ENCODE measurements at places on chromosomes 6 and 20.

GRCh38 chr20:6168204-6168603 lies 45.4 kb upstream of the FERMT1 start:
- no peak for DNase-seq

DNA sequence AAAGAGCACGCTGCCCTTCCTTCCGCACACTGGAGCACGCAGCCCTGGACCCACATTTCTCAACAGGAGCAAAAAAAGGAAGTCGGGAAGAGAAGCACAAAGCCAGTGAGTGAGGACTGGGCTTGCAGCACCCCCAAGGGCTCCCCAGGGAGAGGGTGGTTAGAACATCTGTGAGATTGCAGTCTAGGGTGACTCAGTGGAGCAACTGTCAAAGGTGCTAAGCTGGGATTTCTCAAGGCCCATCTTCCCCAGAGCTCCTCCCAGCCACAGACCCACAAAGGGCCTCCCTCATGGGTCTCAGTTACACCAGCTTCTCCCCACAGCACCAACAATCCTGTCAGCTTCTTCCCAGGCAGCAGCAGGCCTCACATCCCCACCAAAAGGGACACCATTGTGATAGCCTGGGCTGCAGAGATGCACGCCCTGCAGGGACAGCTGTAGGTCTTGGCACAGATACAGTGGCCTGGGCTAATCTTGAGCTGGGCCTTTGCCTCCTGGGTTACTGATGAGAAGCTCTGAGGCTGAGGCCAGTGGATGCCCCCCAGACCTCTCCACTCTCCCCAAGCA lies 39.6 kb upstream of the CD93 start:
- DNase-seq, result no peak

DNA sequence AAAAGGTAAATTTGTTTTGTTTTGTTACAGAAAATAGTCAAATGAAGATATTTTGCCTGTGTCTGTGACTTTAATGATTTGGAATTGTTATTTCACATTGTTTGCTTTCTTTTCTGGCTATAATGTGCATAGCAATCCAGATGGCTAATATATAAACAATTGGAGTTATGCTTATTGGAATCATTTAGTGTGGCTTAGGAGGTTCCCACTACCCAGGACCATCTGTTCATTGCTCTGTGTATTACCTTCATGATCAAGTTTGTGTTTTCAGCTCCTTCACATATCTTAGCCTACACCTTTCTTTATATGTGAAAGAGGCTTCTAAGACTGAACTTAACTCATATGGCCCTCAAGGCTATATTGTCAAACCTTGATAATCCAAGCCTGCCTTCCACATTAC lies 232.9 kb downstream of the BCKDHB start:
- no peak for DNase-seq

DNA sequence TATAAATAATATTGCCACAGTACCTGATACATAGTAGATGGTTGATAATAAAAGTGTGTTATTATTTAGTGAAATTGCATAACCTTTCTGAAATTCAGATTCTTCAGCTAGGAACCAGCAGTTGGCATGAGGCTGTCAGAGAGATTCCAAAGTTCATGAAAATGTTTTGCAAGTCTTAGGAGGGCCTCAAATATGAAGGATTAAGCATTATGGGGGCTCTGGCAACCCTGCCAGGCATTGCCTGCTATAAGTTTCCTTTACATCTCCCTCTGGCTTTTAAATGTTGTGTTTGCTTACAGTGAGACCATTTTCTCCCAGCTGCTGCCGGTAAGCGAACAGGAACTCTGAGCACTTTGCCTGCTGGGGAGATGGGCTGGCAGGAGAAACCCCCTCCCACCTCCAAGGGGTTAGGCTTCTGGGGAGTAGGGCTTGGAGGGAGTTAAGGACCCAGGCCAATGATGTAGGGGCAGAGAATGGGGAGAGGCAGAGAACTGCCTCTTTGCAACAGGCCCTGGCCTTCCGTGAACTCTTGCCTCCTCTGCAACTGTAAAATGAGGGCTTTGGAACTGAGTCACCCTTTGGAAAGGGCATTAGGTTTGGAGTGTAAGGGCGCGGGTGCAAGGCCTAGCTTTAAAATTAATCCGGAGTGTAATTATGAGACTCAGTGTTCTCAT lies 33.2 kb upstream of the KIF3B start:
- no peak for DNase-seq

DNA sequence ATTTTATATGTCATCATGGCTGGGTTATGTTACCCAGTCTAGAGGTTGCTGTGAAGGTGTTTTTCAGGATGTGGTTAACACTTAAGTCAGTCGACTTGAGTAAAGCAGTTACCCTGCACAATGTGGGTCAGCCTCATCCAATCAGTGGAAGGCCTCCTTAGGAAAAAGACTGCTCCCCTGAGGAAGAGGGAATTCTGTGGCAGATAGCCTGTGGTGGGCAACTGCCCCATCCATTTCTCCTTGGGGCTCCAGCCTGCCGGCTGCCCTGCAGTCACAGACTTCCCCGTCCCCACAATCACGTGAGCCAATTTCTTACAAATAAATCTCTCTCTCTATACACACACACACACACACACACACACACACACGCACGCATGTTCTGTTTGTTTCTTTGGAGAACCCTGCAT lies 34.5 kb upstream of the MPC1 start:
- no peak for DNase-seq

DNA sequence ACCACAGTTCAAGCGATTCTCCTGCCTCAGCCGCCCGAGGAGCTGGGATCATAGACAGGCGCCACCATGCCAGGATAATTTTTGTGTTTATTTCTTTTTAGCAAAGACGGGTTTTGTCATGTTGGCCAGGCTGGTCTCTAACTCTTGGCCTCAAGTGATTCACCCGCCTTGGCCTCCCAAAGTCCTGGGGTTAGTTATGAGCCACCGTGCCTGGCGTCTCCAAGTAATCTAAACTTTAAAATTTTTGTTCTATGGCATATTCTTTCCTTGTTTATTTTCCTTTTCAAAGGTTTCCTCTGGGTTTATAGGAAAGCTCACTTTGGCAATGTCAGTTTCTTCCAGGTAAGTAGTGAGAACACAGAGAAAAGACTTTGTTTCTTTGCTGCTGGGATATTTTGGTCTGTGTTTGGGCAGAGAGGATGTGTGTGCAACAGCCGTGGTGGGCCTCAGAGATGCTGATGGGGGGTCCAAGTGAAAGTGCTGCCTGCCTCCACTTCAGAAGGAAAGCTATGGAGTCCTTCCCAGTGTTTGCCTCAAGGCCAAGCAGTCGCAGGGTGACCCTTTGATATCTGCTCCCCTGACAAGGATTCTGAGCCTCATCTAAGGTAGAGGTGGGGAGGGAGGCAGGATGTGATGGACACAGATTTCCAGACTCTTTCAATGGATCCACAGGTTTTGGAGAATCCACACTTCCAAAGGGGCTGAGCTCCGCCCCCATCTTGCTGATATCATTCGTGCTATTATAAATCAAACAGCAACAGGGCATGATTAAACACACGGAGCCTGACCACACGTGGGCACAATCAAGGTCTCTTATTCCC lies 2.3 kb downstream of the LRP11 start:
- no peak for DNase-seq

DNA sequence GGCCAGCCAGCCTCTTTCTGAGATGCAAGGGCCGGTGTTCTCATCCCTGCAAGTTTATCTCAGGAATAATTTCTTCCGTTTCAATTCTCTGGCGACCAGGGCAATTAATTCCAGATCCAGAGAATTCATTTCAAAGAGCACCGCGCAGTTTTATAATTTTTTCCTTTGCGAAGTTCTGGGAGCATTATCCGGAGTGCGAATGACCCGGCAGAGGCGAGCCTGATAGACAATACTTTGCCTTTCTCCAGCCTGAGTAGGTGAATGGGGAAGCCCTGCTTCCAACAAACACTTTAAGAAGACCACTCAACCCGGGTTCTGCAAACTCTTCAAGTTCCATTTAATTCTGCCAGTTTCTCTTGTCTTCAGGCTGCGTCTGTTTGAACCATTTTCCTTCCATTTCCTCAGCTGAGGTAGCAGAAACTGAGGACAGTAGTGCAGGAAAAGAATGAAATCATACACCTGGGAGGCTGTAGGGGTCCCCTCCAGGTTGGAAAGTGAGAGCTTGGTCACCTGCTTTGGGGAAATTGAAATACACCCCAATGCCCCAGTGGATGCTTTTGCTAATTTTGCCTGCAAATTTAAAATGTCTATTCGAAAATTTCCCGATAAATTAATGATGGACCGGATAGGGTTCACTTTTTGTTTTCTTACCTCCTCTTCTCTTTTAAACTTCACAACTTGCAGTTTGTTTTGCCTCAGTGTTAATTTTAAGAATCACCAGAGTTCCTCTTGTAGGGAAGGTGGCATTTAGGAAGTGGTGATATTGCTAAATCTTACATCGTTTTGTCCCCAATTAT lies 1.1 kb downstream of the VGLL2 start:
- no peak for DNase-seq

DNA sequence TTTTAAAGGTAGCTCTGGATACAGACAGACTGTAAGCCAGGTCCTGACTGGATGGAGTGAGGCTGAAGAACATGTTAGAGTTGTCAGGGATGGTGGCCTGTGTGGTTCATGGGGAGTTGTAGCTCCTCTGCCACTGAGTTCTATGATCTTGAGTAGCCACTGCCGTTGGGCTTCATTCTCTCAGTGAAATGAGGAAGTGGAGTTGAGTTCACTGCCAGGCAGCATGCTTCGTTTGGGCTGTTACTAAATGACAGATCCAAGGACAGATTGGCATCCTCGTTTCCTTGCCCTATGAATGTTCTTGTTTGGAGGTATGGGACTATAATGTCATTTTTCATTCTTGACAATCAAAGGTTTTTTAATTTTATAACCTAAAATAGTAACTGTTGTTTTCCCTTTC lies 37.2 kb downstream of the SCAND1 start:
- DNase-seq, result no peak

DNA sequence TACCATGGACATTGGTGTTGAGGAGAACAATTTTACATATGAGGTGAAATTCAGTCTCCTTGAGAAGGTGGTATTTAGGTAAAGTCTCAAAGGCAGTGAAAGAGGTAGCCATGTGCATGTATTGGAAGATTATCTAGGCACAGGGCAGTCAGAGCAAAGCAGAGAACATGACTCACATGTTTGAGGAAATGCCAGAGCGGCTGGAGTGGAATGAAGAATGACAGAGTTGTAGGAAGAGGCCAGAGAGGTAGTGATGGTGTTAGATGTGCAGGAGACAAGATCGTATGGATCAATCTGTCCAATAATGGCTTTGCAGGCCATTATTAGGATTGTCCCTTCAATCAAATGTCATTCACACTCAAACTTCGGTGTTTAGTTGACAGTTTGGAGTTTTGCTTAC lies 449.4 kb upstream of the PTCHD4 start:
- DNase-seq, result no peak

- peak; percentile 32 for DNase-seq
Observed at GRCh38 chr20:57619051-57619831, 985 bp downstream of the ZBP1 start.

GRCh38 chr6:20135677-20136268 lies 76.5 kb downstream of the MBOAT1 start:
- no peak for DNase-seq

- no peak for DNase-seq
Observed at GRCh38 chr6:37140145-37140544, 29.8 kb upstream of the PIM1 start.

GRCh38 chr6:101396548-101397173 lies 3.2 kb downstream of the GRIK2 start:
- DNase-seq, result peak; percentile 22

GRCh38 chr6:111057074-111057752 lies 30.1 kb upstream of the SLC16A10 start:
- DNase-seq, result no peak

DNA sequence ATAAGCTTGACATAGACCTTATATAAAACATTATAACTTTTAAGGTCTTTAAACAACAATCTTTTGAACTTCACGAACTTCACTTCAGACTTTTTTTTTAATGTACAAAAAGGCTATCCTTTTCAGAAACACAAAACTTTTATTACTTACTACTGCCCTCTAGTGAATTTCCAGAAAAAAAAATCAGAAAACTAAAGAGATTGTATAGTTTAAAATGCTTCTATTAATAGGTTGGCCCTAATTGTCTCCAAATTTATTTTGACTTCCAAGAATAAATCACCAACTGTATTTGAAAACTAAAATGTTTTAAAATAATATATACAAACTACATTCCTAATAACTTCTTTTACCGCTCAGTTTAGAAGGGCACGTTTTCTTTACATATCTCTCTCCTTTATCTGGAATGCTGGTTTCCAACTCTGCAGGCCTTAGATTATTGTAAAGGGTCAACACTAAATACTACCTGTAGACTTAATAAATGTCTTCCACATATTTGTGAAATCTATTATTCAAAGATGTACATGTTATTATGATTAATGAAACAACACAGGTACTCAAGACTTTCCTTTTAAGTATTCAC lies 66.8 kb downstream of the LMBRD1 start:
- DNase-seq, result no peak

GRCh38 chr6:103680116-103680515 lies 1179.6 kb downstream of the HACE1 start:
- no peak for DNase-seq

DNA sequence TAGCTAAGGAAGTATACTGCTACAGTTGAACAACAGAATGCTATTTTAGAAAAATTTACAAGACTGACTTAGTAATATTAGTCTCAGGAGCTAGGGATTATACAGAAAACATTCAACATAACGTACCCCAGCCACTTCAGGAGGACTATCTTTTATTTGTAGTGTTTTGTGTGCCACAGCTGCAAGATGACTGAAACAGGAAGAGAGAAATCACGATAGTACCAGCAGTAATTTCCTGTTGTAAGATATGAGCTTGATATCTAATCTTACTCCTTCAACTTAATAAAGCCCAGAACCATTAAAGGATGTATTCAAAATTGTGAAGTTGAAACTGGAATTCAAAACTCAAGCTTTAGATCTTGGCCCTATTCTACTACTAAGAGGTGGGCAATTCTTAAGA lies 42.1 kb downstream of the SLC35A1 start:
- no peak for DNase-seq

- no peak for DNase-seq
Observed at GRCh38 chr6:1482381-1483166, 93.2 kb downstream of the FOXF2 start.

DNA sequence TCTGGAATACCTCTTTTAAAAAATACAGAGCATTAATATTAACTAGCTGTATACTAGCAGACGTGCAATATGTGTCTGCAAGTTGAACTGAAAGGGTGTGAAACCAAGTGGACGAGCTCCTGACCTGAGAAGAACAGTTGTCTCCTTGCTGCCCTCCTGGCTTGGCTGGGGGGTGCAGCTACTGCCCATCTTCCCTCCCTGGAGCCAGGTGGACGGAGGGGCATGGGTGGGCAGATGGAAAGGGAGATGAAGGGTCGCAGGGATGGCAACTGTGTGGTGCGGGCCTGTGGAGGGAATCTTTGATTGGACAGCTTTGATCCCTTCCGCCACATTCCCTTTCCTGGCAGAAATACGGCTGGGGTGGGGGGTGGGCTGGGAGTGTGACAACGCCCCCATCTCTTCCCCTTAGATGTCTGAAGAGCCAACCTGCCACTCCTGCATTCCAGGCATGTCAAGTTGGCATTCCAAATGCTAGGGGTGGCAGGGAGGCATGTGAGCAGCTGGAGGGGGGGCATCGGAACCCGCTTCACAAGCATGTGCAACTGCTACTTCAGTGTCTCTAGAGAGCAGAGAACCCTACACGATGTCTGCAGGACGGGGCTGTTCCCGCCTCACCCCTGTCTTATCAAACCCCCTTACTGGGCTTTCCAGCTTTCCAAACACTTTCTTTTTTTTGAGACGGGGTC lies 37.3 kb downstream of the SRSF3 start:
- no peak for DNase-seq

GRCh38 chr20:62239278-62239879 lies 1.1 kb downstream of the OSBPL2 start:
- DNase-seq, result no peak

Data from stimulated activated CD4-positive, alpha-beta T cell treated with anti-CD3 and anti-CD28 coated beads, Interleukin-12 subunit alpha, Interleukin-12 subunit beta, amount 100 ng/mL, for 24 hours (primary cell).